ENCODE measurements at places on chromosomes 2 and 18. TPM values are rescaled to one million over a fixed set of nuclear protein-coding genes. Genes with fewer than 3 reads are reported as not detected.

GRCh38 chr2:71129902-71130151 is 202 bp downstream of the MCEE start:
- peak; percentile 19 for DNase-seq

GRCh38 chr2:128291161-128291843 is 27.4 kb downstream of the HS6ST1 start:
- no peak for DNase-seq

DNA sequence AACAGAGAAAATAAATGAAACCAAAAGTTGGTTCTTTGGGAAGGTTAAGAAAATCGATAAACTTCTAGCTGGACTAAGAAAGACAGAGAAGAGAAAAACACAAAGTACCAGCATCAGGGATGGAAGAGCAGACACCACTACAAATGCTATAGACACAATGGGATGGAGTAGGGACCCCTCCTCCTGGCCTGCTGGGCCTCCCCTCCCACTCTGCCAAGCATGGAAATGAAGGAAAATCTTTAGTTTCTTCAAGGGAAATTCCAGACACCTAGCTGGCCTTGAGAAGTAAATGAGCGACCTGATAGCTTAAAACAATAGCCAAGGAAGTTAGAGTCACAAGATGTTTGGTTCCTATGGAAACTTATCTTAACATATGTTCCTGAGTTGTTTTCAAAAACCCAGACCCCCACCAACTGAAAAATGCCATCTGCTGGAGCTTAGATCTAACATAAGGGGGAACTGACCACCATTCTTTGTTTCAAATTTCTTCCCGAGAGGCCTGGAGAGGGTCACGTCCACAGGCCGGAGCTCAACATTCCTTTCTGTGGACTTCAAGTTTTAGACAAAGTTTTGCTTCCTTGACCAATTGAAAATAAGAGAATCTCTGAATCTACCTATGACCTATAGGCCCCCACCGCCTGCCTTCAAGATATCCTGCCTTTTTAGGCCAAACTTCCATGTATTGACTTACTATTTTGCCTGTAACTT is 101.9 kb downstream of the BIN1 start:
- no peak for DNase-seq

GRCh38 chr2:39335930-39336329 is 92.2 kb upstream of the CDKL4 start:
- DNase-seq, result no peak

Gene EFR3B
- 0.11 TPM for polyA plus RNA-seq

Gene REG3A
- polyA plus RNA-seq, result not detected
